ENCODE measurements at places on chromosomes 11 and 22. TPM values are rescaled to one million over a fixed set of nuclear protein-coding genes. Genes with fewer than 3 reads are reported as not detected.

DNA sequence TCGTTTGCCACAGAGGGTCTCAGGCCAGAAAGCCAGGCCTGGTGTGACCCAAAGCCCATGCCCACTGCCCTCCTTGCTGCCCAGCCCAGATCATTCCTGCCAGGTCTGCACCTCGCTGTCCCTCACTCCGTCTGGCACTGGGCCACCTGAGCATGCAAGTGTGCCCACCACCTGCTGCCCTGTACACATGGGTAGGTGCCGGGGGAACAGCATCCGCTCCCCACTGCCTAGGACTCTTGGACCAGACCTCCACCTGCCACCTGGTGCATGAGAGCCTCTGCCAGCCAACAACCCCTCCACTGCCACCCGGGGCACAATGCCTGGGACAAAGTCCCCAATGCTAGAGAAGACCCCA is 12.5 kb downstream of the MGAT3 start:
- DNase-seq: no peak

DNA sequence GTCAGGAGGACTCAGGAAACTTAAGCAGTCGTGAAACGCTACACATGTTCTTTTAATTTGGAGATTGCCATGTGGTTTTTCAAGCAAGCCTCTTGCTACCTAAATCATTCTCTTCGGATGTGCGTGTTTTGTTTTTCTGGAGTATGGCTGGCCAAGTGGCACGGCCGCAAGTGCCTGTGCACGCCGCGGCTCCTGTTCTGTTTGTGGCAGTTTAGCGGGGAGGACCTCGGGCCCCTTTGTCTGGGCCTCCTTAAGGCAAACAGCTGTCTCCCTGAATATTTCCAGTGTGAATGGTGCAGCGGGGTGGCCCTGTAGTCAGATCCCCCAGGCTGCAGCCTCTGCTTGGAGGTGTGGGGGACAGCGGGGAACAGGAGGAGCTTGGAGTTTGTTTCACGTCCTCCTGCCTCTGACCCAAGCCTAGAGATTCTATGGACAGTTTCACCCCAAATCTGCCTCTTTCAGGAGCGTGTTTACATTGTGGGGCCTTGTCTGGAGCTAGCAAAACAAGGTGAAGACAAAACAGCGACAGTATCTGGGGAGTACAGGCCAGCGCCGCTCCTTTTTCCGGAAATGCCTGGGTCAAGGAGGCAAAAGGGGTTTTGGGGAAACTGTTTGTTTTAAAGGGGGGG is 1.3 kb downstream of the LRP5 start:
- no peak for DNase-seq

DNA sequence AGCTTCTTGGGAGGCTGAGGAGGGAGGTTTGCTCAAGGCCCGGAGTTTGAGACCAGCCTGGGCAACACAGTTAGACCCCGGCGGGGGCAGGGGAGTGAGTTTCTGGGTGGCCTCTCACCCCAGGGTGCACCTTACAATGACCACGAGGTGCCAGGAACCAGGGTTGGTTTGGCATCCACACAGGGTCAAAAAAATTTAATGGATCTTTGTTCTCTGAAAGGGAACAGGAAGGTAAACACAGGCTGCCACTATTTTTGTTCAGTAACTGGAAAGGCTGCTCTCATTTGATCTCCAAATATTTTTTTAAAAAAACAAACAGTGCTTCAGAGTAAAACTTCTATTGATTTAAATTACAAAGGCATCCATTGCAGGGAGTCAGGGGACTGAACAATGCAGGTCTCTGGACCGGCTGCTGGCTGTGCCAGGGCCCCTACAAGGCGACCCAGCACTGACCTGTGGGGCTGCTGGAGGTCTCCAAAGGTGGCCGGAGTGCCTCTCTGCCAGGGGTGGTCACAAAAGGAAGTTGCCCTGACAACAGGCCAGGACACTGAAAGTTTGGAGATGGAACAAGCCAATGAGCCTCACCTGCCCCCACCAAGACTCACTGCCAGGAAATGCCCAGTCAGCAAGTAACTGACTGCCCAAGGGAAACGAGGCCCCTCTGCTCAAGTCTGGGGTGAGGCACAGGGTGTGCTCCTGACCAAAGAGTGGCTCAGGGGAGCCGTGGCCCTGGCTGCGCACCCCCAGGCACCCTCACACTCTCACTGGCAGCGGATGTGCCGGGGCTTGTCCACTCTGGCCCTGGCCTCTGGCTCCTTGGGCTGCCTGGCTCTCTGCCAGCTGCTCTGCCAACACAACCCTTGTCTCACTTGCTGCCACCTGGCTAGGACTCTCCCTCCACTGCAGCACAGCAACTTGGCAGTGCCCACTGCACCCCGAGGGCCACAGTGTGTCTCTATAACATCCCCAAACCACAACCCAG is 51.8 kb downstream of the ARFGAP3 start:
- no peak for DNase-seq

DNA sequence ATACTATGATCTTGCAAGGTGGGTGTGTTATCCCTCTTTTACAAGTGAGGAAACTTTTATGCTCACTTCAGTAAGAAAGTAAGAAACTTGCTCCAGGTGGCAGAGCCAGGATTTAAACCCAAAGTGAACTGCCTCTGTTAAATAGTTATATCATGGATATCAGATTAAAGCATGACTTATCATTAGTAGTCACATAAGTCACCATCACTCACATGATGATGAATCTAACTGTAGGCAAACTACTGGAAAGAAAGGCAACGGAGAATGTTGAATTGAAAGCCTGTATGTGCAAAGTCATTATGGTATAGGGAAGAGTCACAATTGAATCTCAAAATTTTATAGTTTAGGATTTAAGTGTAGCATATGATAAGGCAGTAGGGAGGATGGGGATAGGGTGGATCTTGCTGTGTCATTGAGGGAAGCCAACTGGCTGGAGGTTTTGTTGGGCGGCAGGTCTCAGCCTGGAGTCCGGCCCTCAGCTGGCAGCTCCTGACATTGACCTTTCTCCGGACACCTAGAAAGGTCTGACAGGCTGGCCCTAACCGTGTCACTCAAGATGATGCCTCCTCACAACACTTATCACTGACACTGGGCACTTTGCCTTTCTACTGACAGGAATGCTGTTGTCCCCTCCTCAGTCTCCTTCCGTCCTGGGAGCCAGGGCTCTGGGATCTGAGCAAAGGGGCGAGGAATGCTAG is 98.3 kb downstream of the EMSY start:
- DNase-seq: no peak

DNA sequence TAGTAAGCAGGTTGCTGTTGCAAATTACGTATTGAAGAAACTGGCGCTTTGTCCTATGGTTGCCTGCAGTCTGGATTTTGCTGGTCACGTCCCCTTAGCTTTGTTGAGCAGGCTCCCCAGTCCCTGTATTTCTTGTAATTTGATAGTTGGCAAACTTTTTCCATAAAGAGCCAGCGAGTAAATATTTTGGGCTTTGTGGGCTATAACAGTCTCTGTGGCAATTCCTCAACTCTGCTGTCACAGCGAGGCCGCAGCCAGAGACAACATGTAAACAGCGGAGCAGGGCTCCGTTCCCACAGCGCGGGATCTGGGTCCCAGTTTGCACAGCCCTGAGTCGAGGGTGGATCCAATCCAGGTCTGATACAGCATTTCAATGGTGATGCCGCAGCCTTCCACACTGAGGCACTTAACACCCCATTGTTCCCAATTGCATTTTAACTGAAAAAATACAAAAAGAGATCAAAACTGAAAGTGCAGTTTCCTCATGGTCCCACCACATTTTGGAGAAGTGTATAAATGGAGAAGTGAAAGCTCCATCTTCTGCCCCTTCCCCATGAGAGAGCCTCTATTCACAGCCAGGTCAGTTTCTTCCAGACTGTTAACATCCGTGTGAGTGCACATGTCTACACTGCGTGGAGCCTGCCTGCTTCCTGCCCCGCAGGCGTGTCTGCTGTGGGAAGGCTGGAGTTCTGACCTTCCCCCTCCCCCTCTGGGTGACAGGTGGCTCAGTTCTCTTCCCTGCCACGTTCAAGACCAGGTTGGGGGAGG is 89.1 kb downstream of the RPS6KA4 start:
- DNase-seq: peak; percentile 55

GRCh38 chr22:20401376-20402014 is 7.5 kb downstream of the ZNF74 start:
- peak; percentile 7 for DNase-seq

The TRIM51 gene
- not detected for total RNA-seq

DNA sequence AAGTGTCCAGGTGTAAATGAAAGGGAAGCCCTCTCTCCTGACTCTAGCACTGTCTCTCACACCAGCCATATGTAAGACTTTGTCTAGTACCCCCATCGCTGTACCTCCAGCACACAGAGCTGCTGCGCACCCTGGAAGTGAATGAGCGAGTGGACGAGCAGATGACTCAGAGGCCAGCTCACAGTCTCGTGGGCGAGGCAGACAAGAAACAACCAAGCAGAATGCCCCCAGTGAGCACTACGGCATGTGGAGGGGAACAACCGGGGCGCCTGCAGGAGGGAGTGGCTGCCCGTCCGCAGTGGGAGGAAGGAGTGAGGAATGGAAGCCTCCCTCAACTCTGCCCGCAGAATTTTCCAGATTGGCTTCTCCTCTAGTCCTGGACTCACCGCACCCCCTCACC is 46.4 kb downstream of the MCM5 start:
- no peak for DNase-seq

The UBQLN3 gene
- 0.24 TPM for total RNA-seq

The NELL1 gene
- total RNA-seq: 0.09 TPM

DNA sequence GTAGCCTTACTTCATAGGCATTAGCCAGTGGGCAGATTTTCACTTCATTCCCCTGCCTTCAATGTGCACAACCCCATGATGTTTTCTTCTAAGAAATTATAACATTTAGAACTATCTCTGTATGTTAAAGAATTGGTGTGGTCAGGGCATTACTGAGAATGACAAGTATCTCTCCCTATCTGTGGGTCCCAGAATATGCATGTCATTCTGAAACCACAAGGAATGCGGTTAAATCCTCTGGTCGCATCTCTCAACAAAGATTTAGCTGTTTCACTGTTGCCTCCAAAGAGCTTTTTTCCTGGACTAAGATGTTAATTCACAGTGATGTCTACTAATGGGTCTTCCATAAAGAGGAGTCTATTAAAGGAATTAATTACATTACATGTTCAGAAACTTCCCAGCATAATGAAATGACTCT is 62.7 kb downstream of the LIF start:
- DNase-seq: no peak

DNA sequence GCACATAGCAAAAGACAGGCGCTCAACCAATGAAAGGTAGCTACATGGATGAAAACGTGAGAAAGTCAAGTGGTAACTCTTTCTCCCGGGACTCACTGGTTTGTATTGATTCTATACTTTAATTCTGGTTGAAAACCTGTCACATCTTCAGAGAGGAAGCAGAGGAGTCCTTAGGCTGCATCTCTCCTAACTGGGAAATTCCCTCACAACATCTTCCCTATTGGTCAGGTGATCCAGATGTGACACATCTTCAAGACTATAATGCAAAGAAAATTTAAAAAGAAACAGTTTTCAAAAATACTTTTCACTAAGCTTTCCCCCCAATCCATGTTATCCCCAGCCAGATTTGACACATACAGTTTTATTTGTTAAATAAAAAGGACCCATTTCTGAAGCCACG is 62.7 kb upstream of the RCN1 start:
- no peak for DNase-seq

- DNase-seq: no peak
Measured at GRCh38 chr11:86726118-86726753, 53.8 kb upstream of the ME3 start.

GRCh38 chr11:59267196-59267595 is 54.5 kb upstream of the MPEG1 start:
- DNase-seq: peak; percentile 33

The CYB5R2 gene
- total RNA-seq: 33.1 TPM

The ST3GAL4 gene
- 12.0 TPM for total RNA-seq

Measured in endodermal cell (in vitro differentiated cells).